ENCODE measurements at places on chromosomes 7 and 10.

DNA sequence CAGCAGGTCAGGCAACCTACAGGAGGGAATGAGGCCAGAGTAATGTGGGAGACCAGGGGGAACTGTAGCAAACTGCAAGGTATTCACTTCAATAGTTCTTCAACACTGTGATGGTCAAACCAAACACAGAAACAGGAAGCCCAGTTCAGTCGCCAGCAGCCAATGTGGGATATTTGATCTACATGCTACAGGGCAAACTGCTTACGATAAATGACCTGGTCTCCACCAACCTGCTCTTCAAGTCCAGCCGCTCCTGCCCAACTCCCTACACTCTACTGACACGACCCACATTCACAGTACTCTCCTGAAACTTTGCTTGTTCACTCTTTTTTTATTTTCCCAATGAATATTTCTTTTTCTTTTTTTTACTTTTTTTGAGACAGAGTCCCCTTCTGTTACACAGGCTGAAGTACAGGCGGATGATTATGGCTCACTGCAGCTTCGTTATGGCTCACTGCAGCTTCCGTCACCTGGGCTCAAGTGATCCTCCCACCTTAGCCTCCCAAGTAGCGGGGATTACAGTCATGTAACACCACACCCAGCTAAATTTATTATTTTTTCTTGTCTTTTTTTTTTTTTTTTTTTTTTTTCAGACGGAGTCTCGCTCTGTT, 42.1 kb downstream of the MDH2 start:
- no peak for DNase-seq

GRCh38 chr10:129468187-129468586, 1.1 kb downstream of the MGMT start:
- no peak for DNase-seq

GRCh38 chr10:93173967-93174845, 100.5 kb downstream of the CYP26A1 start:
- peak; percentile 34 for DNase-seq

GRCh38 chr10:119491966-119492757, 50.4 kb downstream of the RGS10 start:
- DNase-seq: no peak

DNA sequence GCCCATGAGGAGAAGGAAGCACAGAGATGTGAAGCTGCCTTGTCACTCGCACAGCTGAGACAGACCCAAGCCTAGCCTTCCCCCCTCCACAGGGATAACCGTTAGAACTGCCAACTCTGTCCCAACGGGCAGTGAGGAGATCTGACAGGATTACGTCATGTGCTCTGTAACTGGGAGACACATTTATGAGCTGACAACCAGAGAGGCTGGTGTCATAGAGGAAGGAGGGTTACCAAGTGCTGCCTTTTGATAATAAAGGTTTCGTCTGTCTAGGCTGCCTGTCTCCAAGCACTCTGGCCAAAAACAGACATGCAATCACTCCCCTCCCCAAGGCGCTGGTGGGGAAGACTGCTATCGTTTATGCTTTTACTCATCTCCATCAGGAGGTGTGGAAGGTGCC, 165.9 kb downstream of the PLXNA4 start:
- DNase-seq: no peak

DNA sequence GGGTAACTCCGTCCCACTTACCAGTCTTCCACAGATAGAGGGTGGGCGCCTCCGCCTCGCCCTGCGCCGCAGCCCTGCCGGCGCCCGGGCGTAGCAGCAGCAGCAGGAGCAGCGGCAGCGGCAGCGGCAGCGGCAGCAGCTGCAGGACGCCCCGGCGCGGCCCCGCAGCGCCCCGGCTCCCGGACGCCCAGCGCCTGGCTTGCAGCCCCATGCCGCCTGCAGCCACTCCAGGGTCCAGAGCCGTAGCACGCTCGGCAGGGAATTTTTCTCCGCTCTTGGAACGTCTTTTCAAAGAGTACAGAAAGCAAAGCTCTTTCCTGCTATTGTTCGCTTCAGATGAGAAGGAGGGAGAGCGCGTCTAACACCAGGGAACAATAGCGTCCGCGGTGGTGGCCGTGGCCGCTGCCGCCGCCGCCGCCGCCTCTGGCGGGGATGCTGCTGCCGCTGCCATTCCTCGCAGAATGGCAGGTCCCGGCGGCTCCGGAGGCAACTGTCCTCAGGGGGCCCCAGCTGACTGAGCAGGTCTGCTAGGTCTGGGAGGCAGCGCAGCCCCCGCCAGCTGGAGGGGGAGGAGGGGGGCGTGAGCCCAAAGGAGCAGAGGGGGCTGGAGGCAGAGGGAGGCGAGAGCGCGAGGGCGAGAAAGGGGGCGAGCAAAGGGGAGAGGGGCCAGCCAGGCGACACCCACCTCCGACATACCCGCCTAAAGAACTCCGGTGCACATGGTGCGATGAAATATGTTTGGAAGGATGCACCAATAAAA, at the start of gene THSD7A:
Gene THSD7A, minus strand, starts transcription at position 463 of the 760 bp plus-strand sequence. Its CDS starts 252 bp downstream, at position 211.
- peak; percentile 71 for DNase-seq

DNA sequence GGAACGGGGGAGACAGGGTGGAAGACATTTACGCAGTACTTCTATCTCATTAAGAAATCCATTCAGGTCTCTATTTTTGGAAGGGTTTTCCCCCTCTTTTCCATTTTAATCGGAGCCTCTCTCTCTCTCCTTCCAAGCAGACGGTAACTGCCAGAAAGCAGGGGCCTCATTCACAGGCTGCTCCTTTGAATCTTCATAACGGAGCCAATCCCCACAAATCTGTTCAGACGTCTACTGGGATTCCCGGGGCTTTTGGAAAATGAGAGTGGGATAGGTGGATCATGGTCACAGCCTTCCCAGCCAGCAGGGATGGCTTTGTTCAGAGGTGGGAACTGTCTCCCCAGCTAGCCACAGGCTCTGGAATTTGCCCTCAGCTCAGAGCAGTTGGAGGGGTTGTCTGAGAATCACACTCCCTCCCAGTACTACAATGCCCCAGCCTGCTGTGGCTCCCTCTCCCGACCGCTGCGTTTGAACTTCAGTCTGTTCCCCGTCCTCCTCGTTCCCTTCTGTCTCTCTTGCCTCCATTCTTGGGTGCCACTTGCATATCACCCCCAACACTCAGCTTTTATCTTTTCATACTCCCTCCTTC, 413.6 kb downstream of the PLXNA4 start:
- no peak for DNase-seq

- DNase-seq: no peak
Measured at GRCh38 chr10:78964274-78964951, 104.4 kb upstream of the ZMIZ1 start.

DNA sequence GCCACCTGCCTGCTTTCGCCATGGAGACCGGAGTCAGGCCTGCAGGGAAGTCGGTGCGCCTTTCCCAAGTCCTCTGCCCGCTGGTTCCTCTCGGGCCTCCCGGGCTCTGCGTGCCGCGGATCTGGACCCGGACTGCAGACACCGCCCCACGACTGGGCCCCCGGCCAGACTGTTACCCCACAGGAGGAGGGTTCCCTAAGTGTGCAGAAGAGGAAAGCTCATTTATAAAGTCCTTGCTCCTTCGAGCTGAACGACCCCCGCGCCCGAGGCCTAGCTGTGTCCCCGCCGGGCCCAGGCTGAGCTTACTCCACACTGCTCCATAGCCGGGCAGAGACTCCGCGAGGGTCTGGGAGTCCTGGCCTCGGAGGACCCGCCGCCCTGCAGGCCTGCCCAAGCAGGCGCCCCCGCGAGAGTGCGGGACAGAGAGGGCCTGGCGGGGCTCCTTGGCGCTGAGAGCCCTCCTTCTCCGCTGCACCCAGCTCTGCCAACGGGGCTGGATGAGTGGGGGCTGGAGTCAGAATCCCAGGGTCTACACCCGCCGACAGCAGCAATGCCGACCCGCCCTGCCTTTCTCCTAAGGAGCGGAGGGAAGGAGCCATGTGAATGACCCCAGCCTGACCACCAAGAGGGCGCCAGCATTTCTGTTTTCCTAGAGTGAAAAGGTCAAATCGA, 8.3 kb downstream of the EN2 start:
- no peak for DNase-seq

DNA sequence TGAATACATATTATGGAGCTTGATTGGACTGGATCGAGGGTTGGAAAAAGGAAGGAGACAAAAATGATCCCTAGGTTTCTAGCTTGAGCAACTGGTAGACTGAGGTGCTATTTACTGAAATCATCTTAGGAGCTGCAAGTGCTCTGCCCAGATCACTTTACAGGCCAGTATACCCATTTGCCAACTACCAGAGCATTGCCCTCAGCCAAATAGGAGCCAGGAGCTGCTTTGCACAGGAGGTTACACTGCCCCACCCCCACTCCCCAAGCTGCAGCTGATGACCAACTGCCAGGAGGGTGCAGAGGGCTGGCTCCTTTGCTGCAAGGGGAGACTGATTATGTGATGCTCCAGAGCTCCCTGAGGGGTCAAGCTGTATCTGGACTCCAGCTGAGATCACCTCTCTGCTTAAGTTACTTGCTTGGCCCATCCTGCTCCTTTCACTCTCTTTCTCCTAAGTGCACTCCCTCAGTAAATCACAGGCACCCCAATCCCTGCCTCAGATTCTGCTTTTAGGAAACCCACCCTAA, 275.4 kb downstream of the ZEB1 start:
- no peak for DNase-seq

DNA sequence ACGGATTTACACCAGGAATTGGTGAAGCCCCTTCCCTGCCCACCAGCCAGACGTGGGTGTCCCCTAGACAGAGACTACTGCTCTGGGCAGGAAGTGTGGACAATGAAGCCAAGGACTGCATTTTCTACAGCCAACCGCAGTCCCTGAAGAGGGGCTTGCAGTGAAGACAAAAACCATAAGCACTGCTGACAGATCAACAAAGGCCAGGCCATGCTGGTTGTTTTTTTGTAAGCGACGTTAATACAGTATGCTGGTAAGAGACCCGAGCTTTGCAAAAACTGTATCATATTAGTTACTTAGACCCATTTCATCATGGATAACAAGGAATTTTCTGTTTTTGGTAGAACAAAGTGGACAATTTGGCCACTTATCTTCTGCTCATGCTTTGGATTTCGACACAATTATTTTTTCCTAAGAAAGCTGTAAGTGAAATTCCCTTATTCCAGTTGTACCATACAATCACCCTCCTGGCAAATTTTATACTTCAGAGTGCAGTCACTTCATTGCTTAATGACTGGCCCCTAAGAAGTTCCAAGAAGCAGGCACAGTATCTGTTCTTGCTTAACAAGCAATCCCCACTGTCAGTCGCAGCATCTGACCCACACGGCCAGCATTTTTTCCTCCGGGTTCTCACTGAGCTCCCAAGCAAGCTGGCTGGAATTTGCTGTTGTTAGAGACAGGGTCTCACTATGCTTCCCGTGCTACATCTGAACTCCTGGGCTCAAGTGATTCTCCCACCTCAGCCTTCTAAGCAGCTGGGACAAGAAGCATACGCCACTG, 163.5 kb downstream of the PARD3 start:
- DNase-seq: no peak

- DNase-seq: no peak
Measured at GRCh38 chr7:42235741-42236161, 1.3 kb downstream of the GLI3 start.

DNA sequence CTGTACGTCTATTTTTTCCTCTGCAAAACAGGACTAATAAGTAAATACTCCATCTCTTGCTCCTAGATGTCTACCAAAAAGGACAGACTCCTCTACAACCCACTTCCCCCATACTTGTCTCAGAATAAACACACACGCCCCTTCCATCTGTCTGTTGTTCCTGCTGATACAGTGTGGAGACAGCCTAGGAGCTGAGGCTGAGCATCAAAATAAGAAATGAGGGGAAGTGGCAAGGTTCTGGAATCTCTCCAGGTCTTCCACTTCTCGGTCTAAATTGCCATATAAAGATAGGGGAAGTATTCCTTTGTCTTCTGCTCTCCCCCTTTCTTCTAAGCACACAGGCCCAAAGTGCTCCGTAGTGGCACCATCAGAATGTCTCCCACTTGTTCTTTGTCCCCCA, 30.8 kb upstream of the VSIR start:
- DNase-seq: no peak

- DNase-seq: no peak
Measured at GRCh38 chr10:79144351-79145173, 75.8 kb downstream of the ZMIZ1 start.

DNA sequence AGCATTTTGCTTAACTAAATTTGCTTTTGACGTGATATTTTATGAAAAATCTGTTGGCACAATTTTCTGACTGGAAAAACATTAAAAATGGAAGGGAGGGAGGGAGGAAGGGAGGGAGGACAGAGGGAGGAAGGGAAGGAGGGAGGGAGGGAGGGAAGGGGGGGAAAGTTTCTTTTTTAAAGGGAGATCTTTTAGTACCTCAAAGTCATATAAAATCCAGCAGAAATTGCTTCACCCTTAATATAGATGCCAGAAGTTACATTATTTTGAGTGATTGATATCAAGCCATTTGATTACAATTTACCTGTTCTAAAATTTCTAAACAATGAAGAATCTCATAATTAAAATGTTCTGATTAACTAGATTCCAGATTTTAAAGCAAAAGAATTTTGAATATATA, 68.9 kb downstream of the CABCOCO1 start:
- no peak for DNase-seq

GRCh38 chr7:155280446-155281397, 17.0 kb upstream of the INSIG1 start:
- DNase-seq: no peak

GRCh38 chr10:78348411-78349164, 314.9 kb downstream of the RPS24 start:
- DNase-seq: no peak

DNA sequence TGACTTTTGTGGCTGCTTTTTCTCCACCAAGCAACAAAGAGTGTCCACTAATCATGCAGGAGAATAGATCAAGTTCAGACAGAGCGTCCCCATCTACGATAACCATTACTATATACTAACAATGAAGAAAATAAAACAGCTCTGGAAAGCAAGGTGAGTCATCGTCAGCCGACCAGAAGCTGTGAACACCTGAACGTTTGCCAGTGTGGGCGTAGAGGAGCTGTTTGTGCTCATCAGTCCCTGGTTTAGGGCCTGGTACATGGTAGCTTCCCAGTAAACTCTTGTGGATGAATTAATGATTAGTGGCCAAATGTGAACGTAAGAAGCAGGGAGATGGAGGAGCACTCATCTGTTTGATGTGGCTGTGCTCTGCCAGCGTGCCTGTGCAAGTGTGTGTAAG, 180.7 kb downstream of the EVX1 start:
- DNase-seq: no peak

DNA sequence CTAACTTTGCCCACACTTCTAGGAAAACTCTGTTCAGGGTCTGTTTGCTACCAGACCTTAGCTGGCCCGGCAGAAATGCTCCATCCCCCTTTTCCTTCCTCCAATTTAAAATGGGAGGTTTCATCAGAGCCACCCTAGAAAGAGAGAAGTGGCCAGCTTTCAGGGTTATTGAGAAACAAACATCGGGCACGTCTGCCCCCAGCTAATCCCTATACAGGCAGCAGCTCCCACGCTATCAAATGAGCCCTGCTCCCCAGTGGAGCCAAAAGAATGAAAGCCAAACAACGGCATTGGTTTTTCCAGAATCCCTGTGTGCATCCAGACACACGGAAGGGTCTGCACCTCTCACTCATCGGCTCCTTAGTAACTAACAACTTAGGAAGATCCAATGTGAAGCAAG, 132.5 kb downstream of the GRID1 start:
- DNase-seq: no peak

GRCh38 chr10:74983383-74983782, 128.1 kb upstream of the SAMD8 start:
- DNase-seq: no peak

GRCh38 chr7:131219312-131220041, 108.2 kb upstream of the MKLN1 start:
- DNase-seq: peak; percentile 36

Data from HuH-7 (cell line).